NCI-H146 (cell line): ENCODE measurements at places on chromosomes 12 and 14.
A peak's percentile ranks its signal among the peaks of the same experiment; 100 is the strongest.

DNA sequence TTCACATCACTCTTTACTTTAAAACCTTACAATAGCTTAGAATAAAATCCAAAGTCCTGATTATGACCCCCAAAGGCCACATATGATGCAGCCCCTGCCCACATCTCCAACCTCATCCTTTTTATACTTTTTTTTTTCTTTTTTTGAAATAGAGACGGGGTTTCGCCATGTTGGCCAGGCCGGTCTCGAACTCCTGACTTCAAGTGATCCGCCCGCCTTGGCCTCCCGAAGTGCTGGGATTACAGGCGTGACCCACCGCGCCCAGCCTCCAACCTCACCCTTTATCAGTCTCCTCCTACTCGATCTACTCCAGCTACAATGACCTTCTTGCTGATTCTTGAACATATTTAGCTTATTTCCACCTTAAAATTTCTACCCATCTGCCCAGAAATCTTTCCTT lies 1.2 kb upstream of the MAPKAPK5 start:
- DNase-seq: peak; percentile 25

DNA sequence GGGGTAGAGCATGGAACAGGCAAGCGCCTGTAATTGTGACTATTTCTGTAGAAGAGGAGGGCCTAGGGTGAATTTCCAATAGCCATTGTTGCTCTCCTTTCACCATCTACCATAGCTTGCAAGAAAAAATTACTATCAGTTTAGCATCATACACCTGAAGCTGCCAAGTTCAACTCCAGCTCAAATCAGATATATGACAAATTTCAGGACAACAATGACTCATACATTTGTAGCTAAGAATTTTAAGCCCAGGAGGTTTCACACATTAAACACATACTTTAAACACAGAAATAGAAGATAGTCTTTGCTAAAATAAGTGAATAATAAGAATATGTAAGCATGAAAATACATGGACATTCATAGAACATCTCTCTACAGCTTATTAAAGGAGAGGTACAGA lies 17.6 kb upstream of the G2E3 start:
- no peak for DNase-seq

GRCh38 chr12:69553628-69554248 lies 31.5 kb upstream of the CCT2 start:
- DNase-seq: peak; percentile 3

DNA sequence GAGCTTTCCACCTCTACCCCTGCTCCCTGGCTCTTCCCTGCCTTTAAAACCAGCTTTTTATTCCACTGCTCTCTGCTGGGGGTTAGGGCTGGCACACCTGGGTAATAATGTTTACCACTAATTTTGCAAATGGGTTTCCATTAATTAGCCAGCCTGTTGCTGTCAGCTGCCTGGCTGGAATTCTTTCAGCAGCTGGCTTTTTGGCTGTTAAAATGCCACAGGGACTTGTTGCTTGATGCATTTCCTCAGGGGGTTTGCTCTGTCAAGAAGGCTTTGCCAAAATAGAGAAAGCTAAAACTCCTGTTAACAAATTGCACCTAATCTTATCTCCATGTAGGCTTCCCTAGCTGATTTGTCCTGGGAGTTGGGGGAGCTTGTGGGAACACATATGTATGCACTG lies 51.8 kb upstream of the PSMC1 start:
- DNase-seq: peak; percentile 88

DNA sequence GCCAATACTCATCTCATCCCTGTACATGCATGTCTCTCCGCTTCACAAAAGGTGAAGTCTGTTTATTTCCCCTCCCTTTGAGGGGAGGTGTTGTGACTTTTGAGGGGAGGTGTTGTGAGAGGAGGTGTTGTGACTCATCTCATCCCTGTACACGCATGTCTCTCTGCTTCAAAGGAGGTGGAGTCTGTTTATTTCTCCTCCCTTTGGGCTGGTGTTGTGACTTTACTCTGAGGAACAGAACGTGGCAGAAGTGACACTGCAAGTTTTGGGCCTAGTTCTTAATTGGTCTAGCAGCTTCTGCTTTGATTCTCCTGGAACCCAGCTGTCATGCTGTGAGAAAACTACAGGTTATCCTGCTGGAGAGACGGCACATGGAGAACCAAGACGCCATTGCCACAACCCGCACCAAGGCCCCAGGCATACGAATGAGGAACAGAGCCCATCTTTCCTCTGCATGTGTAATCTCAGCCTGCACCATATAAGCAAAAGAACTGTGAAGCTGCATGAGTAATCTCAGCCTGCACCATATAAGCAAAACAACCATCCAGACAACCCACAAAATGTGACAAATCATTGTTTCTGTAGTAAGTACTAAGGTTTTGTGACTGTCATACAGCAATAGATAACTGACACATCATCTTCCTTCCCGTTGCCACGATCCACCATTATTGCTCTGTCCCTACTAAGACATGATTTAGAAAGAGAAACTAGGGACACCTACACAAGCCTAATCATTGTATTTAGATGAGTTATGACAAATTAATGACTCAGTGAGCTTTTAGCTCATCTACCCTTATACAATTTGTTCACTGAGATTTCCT lies 30.0 kb downstream of the GALNT4 start:
- no peak for DNase-seq
